ENCODE measurements at places on chromosomes 2 and 18.

GRCh38 chr2:59041139-59041538 is 800.0 kb upstream of the FANCL start:
- DNase-seq = no peak

DNA sequence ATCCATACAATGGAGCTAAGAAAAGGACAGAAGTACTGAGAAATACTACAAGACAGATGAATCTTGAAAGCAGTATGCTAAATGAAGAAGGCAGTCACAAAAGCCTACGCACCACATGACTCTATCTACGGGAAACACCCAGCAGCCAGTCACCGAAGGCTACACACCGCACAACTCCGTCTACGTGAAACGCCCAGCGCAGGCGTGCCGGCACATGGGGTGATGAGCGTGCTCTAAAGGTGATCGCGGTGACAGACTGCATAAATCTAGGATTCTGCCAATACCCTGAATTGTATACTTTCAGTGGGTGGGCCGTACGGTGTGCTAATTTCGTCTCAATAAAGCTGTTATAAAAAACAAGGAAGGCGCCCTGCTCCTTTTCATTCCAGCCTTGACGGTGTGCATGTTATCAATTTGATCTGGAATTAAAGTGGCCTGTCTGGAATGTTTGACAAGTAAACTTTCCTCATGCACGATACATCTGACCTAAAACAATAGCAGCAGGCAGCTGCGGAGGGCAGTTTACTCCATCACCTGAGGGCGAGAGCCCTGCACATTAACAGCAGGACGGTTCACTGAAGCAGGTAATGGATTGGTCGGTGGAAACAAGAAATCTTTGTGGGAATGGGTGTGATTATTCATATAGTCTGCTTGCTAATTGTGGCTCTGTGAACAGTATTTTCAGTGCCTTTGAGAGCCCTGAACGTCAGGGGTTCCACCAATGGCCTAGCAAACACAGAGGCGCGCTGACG is 86.2 kb upstream of the SALL3 start:
- DNase-seq = no peak

DNA sequence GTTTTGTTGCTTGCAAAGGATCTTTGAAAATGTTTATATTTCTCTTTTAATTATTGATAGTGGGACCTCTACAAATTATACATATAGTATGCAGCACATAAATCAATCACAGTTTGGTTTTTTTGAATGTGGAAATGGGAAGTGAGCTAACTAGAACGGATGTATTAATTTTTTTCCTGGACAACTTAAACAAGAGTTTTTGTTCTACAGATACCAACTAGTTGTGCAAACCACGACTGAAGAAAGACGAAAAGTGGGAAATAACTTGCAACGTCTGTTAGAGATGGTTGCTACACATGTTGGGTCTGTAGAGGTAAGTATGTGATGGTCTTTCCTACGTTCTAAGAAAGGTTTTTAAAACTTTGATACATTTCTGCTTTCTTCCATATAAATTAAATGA is 39.2 kb downstream of the NDC80 start:
- DNase-seq = no peak

- peak; percentile 49 for DNase-seq
Measured at GRCh38 chr2:180669016-180669415, 311.4 kb upstream of the UBE2E3 start.

- no peak for DNase-seq
Measured at GRCh38 chr2:230956827-230957755, 32.0 kb upstream of the GPR55 start.

DNA sequence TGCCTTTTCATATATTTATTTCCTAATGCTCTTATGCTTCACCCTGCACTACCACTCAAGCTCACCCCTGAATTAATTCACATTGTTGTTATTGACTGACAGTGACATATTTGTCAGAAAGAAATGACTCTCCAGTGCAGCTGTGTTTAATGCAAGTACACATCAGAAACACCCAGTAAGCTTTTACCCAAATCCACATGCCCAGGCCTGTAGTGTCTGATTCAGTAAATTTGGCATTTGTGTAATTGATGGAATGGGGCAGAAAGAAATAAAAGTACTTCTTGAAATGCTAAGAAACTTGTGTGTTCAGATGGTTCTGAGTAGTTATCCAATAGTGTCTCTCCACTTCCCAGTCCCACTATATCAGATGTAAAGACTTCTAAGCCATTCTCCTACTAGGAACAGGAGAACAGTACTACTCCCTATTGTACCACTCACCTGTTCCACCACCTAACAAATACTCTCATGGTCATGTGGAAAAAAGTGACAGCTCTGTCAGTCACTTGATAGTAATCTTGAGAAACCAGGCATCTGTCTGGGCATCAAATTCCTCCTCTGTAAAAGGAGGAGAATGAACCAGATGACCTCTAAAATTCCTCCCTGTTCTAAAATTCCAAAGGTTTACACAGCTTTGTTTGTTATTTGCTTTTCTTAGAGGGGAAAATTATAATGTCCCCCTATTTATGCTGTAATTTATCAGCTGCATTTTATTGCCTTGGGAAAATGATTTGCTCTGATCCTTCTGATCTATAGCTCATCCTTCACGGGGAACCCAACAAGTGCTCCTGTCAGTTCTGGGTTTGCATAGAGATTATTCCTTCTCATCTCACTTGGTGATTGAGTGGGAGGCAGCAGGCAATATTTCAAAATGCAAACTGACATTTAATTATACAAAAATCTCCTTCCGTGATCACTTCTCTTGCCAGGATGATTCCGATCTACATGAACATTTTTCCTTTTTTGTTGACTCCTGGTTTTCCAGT is 70.9 kb downstream of the ZNF385B start:
- DNase-seq = no peak

DNA sequence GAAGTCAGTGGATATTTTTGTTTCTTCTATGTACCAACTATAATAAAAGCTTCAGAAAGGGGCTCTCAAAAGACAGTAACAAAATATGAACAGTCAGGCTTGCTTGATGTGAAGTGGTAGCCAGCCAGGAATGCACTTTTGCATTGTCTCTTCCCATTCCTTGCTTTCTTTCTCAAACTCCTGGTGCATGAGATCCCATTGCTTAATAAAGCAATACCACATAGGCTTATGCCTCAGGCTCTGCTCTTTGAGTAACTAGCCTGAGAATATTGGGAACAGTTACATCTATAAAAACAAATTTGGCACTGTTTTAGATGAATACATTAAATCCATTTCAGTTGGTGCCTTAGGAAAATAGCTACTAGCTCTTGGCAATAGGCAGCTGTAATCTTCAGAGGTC is 62.6 kb upstream of the ST6GAL2 start:
- DNase-seq = no peak

DNA sequence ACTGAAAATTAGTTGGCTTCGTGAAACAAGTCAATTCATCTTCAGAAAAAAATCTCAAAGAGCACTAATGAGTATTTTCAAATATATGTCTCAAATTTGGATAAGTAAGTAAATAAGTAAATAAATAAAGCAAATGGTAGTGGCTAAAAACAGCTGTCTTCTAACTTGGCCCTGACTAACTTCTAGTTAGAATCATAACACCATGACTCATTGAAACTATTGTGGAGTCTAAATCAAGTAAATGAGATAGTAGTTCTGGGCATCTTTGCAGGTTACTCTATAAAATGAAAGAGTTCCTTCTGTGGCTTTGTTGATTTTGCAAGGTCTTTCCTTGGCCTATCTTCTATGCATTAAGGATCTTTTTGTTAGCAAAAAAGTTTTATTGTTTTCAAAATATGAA is 110.7 kb downstream of the SLC8A1 start:
- no peak for DNase-seq

- no peak for DNase-seq
Measured at GRCh38 chr18:25360301-25360899, 8.4 kb upstream of the ZNF521 start.

- no peak for DNase-seq
Measured at GRCh38 chr2:95698146-95698545, 106.3 kb downstream of the TRIM43 start.

GRCh38 chr18:51020536-51020935 is 9.5 kb upstream of the SMAD4 start:
- DNase-seq = no peak

DNA sequence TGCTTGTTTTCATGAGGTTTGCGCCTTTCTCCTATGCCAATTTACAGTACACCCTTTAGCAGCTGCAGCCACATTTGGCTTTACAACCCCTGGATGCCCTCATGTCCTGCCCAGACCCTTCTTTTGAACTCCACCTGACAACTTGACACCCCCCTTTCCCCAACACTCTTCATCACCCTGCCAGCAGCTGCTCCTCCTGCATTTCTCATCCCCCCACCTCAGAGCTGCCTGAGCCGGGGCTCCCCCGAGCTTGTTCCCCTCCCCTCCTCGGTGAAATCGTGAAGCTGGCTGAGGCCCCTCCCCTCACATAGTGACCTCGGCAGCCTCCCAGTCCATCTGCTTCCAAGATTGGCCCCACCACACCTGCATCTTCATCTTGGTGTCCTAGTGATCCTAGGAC is 40.5 kb downstream of the LRRFIP1 start:
- no peak for DNase-seq

DNA sequence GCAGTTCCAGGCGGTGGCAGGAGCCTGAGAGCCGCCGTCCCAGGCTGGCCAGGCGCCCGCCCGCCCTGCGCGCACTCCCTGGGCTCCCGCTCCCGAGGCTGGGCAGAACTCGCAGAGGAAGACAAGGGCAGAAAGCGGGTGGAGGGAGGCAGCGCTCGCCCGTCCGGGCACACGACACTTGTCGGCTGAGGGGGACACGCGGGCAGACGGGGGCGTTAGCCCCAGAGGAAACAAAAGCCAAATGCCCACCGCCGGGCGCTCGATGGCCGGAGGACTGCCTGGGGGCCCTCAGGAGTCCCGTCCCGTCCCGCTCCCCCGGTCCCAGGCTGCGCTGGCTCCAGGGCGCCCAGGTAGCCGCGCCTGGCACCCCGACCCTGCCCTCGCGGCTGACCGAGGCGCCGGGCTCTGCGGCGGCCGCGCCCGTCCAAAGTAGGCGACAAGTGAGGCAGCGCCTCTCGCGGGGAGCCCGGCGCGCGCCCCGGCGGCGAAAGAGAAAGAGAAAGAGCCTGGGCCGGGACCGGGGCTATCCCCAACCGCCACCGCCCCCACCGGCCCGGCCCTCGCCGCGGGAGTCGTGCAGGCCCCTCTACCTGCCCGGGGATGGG is 491 bp downstream of the L3MBTL4 start:
- no peak for DNase-seq

- no peak for DNase-seq
Measured at GRCh38 chr2:54579682-54580620, 123.8 kb downstream of the SPTBN1 start.

- DNase-seq = no peak
Measured at GRCh38 chr2:121159291-121160071, 125.5 kb downstream of the TFCP2L1 start.

DNA sequence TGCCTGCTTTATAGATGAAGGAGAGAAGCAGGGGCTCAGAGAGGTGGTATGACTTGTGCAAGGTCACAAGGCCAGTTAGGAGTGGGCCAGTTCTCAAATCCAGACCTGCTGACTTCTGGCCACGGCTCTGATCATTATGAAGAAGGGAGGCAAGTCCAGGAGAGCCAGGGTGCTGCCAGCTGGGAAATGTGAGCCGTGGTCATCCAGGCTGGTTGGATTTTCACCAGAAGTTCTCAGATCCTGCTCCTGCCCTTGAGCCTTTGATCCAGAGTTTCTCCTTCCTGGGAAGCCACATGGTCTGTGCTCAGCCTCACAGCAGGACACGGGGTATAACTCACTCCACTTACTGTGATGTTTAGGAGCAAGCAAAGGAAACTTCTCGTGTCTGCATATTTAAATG is 239.9 kb downstream of the KLHL29 start:
- no peak for DNase-seq

DNA sequence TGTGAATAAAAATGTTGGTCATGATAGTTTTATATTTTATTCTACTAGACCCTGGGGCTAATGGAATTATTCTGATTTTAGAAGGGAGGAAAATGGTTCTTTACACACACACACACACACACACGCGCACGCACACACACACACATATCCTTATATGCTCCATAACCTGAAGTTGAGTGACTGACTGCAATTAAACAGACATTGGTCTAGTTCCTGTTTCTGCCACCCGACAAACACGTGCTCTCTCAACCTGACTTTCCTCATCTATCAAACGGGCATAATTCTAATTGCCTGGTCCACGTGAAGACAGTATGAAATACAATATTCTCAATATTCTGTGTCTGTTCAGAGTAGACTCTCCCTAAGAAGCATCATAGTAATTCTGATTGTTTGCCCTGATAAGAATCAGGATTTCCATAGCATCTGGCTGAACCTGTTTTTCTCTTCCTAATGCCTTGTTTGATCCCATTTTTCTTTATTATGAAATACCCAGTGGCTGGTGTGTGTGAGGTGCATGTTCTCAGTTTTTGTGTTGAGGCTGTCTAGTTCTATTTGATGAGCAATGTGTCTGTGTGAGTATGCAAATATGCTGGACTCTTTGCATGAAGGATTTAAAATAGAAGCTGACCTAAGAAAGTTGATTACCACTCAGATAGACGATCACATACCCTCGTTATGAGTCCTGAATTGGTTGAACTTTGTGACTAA is 51.0 kb downstream of the SETBP1 start:
- DNase-seq = no peak

GRCh38 chr2:128412181-128412871 is 93.7 kb upstream of the HS6ST1 start:
- DNase-seq = no peak

GRCh38 chr2:219109471-219109870 is 48.8 kb upstream of the IHH start:
- no peak for DNase-seq

- DNase-seq = no peak
Measured at GRCh38 chr2:28444956-28445355, 50.9 kb upstream of the PLB1 start.

GRCh38 chr2:120605231-120605935 is 130.3 kb upstream of the GLI2 start:
- no peak for DNase-seq

- no peak for DNase-seq
Measured at GRCh38 chr18:21747764-21748693, 7.4 kb downstream of the MIB1 start.

DNA sequence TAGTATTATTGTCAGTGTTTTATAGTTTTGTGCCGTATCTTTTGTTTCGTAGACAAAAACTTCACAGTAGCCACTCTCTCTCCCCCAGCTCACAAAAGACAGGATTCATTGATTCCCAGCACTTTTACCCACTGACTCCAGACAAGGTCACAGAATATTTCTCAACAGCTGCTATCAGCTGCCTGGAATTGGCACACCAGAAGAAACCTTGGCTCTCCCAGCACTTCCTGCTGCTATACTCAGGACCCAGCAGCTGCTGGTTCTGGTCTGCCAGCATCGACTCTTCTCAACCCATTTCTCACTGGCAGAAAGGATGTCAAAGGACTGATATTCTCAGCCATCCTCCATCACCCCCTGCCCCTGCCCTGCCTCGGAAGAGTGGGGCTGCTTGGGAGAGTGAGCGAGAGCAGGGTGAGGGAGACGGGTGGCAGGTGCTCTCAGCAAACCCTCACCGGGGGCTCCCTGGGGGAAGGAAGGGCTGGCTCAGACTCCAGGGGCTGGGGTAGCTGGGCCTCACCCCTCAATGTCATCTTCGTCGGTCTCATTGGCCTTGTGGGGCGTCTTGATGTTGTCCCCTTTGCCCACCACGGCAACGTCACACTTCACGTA is 6.1 kb upstream of the OTOF start:
- DNase-seq = no peak

All from NCI-H1436 treated with DMSO at 0.1 percent for 48 hours (cell line).